Osteoblast (primary cell): ENCODE measurements at places on chromosomes 5 and 9. TPM values are rescaled to one million over a fixed set of nuclear protein-coding genes. Genes with fewer than 3 reads are reported as not detected.

DNA sequence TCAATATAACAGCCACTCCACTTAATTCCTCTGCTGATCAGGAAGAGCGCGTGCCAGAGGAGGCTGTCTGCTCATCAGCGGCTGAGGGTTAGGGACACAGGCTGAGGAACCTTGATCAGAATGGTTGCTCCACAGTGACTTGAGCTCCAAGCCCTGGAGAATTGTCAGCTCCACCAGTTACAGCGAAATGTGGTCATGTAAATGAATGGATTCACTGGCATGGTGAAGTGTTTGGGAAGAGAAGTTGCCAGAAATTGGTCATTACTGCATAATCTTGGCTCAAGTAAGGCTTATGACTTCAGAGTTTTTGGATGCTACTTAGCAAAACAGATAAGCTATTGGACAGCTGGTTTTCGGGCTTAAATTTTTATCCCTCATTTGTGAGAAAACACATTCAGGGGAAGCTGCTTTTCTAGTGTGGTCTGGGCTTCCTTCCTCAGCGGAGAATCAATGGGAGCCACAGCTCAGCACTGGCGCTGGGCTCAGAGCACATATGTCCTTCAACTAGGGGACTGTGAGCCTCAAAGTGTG is 65.0 kb downstream of the PRRT1B start:
- peak; percentile 95 for DNase-seq
- H3K4me1 ChIP-seq = peaks cover 38% of the 10 kb centered on the region
- H3K4me3 ChIP-seq = no peak overlapping the region
- H3K27me3 ChIP-seq = no peaks in the 10 kb centered on the region
- H3K36me3 ChIP-seq = peaks cover 3% of the 10 kb centered on the region
- peak overlapping the region; percentile 79 for H3K27ac ChIP-seq

GRCh38 chr5:88480245-88480644 is 211.6 kb upstream of the TMEM161B start:
- H3K36me3 ChIP-seq = no peaks in the 10 kb centered on the region
- no peak overlapping the region for H3K27ac ChIP-seq
- H3K27me3 ChIP-seq = no peaks in the 10 kb centered on the region
- DNase-seq = no peak

GRCh38 chr9:125632321-125633115 is 74.5 kb downstream of the MAPKAP1 start:
- H3K4me1 ChIP-seq = peaks cover 37% of the 10 kb centered on the region
- no peak for DNase-seq
- no peaks in the 10 kb centered on the region for H3K36me3 ChIP-seq
- H3K4me3 ChIP-seq = no peak overlapping the region

DNA sequence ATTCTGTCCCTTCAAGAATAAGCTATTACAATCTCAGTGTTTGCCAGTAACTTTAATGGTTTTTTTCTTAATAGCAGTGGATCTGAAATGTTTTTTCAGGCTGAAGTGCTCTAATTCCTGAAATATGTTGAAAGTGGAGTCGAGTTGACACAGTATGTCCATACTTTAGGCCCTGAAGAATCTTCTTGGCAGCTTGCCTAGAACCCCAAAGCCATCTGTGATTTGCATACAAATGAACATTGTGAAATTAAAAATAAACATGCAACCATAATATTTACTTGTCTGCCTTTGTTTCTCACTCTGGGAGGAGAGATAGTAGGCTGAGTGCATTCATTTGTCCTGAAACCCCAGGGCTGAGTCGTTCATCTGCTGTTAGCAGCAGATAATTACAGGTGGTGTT is 152.7 kb downstream of the ADCY2 start:
- no peaks in the 10 kb centered on the region for H3K36me3 ChIP-seq
- H3K27me3 ChIP-seq = no peaks in the 10 kb centered on the region
- no peak overlapping the region for H3K27ac ChIP-seq
- DNase-seq = no peak

DNA sequence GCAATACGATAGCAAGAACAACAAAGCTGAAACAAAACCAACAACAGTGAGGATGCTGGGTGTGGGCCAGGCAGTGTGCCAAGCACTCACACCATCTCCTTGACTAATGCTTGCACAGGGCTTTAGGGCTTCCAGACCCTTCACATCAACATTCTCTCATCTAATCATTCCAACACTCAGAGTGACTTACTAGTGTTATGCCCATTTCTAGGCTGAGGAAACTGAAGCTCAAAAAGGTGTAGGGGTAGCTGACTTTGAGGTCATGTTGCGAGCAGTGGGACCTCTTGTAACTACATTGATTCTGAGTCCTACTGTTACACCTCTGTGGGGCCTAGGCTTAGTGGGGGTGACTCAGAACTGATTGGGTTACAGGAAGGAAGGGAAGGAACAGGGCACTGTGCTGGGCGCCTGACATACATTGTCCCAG is 9.7 kb downstream of the ANGPTL2 start:
- H3K36me3 ChIP-seq = no peaks in the 10 kb centered on the region
- H3K27me3 ChIP-seq = no peaks in the 10 kb centered on the region

- H3K27ac ChIP-seq = no peak overlapping the region
- H3K4me3 ChIP-seq = no peak overlapping the region
- no peak for DNase-seq
- H3K27me3 ChIP-seq = no peaks in the 10 kb centered on the region
- H3K4me1 ChIP-seq = no peaks in the 10 kb centered on the region
Measured at GRCh38 chr5:156419661-156420060, 92.7 kb downstream of the SGCD start.

DNA sequence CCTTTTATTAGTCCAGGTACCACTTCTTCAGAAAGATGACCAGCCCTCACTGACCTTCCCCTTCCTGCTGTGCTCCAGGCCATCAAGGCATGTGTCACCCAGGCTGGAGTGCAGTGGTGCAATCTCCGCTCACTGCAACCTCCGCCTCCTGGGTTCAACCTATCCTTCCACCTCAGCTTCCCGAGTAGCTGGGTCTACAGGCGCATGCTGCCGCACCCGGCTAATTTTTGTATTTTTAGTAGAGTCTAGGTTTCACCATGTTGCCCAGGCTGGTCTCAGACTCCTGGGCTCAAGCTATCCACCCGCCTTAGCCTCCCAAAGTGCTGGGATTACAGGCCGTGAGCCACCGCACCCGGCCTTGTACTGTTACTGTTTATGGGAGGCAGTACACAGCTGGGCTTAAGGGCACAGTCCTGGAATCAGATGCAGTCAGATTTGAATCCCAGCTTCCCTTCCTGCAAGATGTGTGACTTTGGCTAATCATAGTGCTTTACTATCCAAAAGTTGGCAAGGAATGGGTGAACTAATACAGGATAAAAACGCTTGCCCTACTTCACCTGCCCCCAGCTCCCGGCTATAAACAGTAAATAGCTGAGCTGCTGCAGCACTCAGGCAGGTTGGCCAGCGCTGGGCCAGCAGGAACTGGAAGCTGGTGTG is 483 bp upstream of the EIF4EBP3 start:
- H3K27ac ChIP-seq = peak overlapping the region; percentile 85
- peak overlapping the region; percentile 70 for H3K4me3 ChIP-seq
- H3K27me3 ChIP-seq = no peaks in the 10 kb centered on the region
- H3K36me3 ChIP-seq = peaks cover 44% of the 10 kb centered on the region
- DNase-seq = peak; percentile 68

- H3K36me3 ChIP-seq = no peaks in the 10 kb centered on the region
- H3K4me3 ChIP-seq = no peak overlapping the region
- DNase-seq = no peak
- no peaks in the 10 kb centered on the region for H3K4me1 ChIP-seq
- peaks cover under 1% of the 10 kb centered on the region for H3K27me3 ChIP-seq
Measured at GRCh38 chr5:147332658-147333057, 97.8 kb downstream of the STK32A start.

- H3K4me3 ChIP-seq = no peak overlapping the region
- no peak for DNase-seq
- H3K36me3 ChIP-seq = no peaks in the 10 kb centered on the region
- H3K27me3 ChIP-seq = no peaks in the 10 kb centered on the region
- H3K4me1 ChIP-seq = peaks cover 25% of the 10 kb centered on the region
Measured at GRCh38 chr9:14183001-14183400, 130.9 kb downstream of the NFIB start.

- H3K27ac ChIP-seq = no peak overlapping the region
- no peaks in the 10 kb centered on the region for H3K36me3 ChIP-seq
- H3K27me3 ChIP-seq = no peaks in the 10 kb centered on the region
- H3K4me1 ChIP-seq = peaks cover 7% of the 10 kb centered on the region
- DNase-seq = no peak
Measured at GRCh38 chr9:16559418-16560188, 310.9 kb downstream of the BNC2 start.

DNA sequence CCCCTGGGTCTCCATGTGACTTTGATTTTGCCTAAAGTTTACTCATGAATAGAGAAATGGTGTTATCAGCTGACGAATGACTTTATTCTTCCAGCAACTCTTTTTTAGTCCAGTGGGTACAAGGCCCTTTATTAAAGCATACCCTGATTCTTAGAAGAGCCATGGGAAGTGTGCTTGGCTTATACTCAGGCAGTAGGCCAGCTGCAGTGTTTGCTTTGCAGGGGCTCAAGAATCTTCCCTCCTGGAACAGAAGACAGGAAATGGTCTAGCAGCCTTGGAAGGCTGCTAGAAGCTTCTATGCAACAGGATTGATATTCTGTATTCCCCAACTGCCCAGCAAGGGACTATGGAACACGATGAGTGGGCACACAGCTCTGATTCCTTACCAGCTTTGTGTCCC is 73.4 kb upstream of the PLPP6 start:
- no peak overlapping the region for H3K4me3 ChIP-seq
- H3K27me3 ChIP-seq = no peaks in the 10 kb centered on the region
- peak; percentile 62 for DNase-seq
- H3K4me1 ChIP-seq = no peaks in the 10 kb centered on the region
- H3K36me3 ChIP-seq = peaks cover 18% of the 10 kb centered on the region

DNA sequence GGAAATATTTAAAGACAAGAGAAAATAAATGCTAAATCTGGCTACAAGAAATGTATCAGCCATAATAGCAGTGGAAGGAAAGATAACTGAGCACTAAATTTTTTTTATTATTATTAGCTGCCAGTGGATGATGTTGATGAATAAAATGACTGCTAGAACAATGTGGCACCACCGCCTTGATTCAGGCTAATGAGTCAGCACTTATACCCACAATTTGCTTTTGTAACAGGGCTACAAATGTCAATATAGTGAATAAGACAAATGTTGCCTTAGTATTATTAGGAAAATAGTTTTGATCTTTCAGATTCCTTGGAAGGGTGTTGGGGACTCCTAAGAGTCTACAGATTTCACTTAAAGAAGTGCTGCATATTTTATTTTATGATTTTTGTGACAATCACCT is 555.2 kb upstream of the GRAMD2B start:
- no peak overlapping the region for H3K27ac ChIP-seq
- no peak overlapping the region for H3K4me3 ChIP-seq
- peak; percentile 73 for DNase-seq
- peaks cover 3% of the 10 kb centered on the region for H3K4me1 ChIP-seq
- H3K27me3 ChIP-seq = no peaks in the 10 kb centered on the region

- peaks cover 15% of the 10 kb centered on the region for H3K4me1 ChIP-seq
- peak overlapping the region; percentile 83 for H3K4me3 ChIP-seq
- peaks cover 41% of the 10 kb centered on the region for H3K36me3 ChIP-seq
Measured at GRCh38 chr5:55160493-55161209, 680 bp downstream of the GPX8 start.

DNA sequence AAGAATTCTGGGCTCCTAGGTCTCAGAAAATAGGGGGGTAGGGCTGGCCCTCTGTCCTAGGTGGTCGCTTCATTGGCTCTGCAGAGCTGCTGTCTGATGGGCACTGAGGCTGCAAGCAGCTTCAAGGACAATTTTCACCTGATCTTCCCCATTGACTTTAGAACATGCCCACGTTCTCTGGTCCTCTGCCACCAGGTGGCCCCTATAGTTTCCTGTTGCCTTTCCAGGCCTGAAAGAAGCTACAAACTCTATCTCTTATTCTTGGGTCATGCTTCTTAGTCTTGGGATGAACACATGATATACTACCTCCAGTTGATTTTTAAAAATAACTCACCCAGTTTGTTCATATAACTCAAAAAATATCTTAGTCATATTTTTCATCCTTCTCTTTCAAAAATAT is 26.3 kb downstream of the SPZ1 start:
- H3K27ac ChIP-seq = no peak overlapping the region
- no peaks in the 10 kb centered on the region for H3K4me1 ChIP-seq
- no peaks in the 10 kb centered on the region for H3K36me3 ChIP-seq
- H3K27me3 ChIP-seq = no peaks in the 10 kb centered on the region

GRCh38 chr5:103463261-103463660 is 99.3 kb downstream of the NUDT12 start:
- no peaks in the 10 kb centered on the region for H3K36me3 ChIP-seq
- H3K27me3 ChIP-seq = no peaks in the 10 kb centered on the region
- no peak for DNase-seq

- DNase-seq = no peak
- peaks cover 25% of the 10 kb centered on the region for H3K36me3 ChIP-seq
- H3K27ac ChIP-seq = no peak overlapping the region
- no peaks in the 10 kb centered on the region for H3K27me3 ChIP-seq
- H3K4me1 ChIP-seq = peaks cover 18% of the 10 kb centered on the region
- H3K4me3 ChIP-seq = no peak overlapping the region
Measured at GRCh38 chr9:131236161-131236560, 40.1 kb downstream of the FAM78A start.

DNA sequence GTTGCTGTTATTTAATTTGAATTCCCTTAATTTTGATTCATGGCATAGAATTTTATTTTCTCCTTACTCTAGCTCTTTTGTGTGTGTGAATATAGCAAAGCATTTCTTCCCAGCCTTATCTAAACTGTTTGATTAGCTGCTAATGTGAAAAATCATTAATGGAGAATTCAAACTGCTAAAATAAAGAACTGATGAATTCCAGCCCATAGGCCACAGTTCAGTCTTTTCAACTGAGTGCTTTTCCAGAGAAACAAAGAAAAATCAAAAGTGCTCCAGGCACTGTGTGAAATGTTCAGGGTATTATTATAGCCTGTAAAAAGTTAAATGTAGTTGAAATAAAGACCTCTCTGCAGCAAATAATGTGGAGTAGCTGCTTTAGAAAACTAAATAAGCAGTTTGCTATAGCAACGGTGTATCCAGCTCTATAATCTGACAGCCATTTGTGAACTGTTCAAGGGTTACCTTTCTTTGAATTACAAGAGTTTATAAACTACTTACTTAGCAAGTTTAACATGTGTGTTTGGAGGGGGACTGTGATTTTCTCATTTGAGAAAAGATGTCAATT is 123.8 kb downstream of the GIN1 start:
- no peak for DNase-seq
- no peaks in the 10 kb centered on the region for H3K27me3 ChIP-seq
- H3K27ac ChIP-seq = no peak overlapping the region
- H3K4me1 ChIP-seq = no peaks in the 10 kb centered on the region
- no peaks in the 10 kb centered on the region for H3K36me3 ChIP-seq
- H3K4me3 ChIP-seq = no peak overlapping the region

CTSV gene
- total RNA-seq = 0.29 and 0.36 TPM in 2 replicates

SH3PXD2B gene
- total RNA-seq = 58.3 and 59.2 TPM in 2 replicates

PCDHA9 gene
- total RNA-seq = 0.29 and 0.36 TPM in 2 replicates

CAPSL gene
- not detected in 2 replicates for total RNA-seq

ANKH gene
- 125 and 130 TPM in 2 replicates for total RNA-seq

SHC3 gene
- under 0.01 and 0.36 TPM in 2 replicates for total RNA-seq

RFK gene
- total RNA-seq = 25.0 and 29.5 TPM in 2 replicates

PPP3R2 gene
- total RNA-seq = not detected in 2 replicates
